ENCODE measurements at places on chromosomes 7 and 10.
A peak's percentile ranks its signal among the peaks of the same experiment; 100 is the strongest.

DNA sequence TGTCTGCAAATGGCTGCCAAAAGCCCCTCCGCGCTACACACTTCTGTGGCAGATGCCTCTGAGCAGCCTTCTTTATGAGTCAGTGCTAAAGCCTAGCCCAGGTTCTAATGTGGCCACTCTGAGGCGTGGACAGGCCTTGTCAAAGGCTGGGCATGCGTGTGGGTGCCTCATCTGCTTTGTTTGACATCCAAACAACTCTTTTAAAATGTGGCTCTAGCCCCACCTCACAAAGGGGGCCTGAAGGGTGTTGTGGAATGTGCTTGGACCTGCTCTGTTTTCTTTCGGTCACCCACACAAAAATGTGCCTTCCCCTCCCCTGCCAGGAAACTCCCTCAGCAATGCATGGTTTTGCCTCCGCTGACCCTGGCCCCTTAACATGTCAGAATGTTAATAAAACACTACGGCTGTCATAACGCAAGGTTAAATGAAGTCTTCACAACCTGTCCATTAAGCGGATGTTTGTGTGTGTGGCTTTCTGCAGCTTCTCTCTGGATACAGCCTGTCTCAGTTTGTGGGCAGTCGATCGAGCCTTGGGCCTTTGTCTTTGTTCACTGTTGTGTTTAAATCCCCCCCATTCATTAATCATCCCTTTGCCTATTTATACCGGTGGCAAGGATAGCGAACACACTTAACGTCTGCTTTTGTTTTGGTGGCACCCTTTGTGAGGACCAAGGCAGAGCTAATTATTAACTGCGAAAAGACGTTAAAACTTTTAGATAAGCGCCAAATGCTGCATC lies 718.9 kb downstream of the LRMDA start:
- DNase-seq, result peak; percentile 80

DNA sequence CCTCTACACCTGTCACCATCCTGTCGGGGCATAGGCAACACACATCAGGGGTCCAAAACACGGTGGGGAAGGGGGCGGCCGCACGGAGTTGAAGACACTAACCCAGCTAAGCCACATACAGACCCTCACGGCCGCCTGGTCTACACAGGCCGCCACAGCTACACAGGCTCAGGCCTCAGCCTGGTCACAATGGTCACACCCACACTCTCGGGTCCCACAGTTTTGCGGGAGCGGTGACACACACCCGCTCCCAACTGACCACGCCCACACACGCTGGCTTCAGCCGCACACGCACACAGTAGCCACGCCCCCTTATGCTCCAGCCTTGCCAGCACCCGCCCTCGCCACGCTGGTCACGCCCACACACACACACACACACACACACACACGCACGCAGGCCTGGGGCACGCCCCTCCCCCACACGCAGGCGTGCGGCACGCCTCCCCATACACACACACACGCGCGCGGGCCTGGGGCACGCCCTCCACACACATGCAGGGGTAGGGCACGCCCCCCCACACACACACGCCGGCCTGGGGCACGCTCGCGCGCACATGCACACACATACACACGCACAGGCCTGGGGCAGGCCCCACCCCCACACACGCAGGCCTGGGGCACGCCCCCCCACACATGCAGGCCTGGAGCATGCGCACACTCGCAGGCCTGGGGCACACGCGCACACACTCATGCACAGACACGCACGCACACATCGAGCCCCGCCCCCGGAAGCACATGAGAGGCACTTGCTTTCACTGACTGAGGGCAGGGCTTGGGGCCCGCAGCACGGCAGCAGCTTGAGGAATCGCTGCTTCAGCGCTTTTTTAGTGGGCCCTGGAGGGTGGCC lies 12.3 kb upstream of the OGA start:
- peak; percentile 86 for DNase-seq

GRCh38 chr10:119412244-119413092 lies 130.1 kb downstream of the RGS10 start:
- DNase-seq, result no peak

DNA sequence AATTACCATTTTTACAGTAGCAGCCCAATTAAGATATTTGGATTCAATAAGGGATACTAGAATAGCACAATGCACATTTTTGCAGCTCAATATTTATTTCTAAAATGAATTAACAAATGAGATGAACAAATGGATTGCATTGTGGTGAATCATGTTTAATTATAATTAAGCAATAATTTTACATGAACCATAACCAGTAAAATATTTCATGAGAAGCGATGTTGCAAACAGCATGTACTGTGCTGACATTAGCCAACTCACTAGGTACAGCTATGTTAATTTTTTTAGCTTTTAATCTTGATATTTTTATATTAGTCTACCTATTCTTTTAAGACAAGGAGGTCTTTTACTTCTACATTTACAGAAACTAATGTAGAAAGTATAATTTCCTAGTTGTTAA lies 399.1 kb upstream of the AKR1E2 start:
- DNase-seq, result no peak

GRCh38 chr10:16944986-16945385 lies 127.8 kb upstream of the RSU1 start:
- no peak for DNase-seq

- DNase-seq, result no peak
These were observed 659.6 kb upstream of the ANKRD30A start for GRCh38 chr10:36465604-36466379.

DNA sequence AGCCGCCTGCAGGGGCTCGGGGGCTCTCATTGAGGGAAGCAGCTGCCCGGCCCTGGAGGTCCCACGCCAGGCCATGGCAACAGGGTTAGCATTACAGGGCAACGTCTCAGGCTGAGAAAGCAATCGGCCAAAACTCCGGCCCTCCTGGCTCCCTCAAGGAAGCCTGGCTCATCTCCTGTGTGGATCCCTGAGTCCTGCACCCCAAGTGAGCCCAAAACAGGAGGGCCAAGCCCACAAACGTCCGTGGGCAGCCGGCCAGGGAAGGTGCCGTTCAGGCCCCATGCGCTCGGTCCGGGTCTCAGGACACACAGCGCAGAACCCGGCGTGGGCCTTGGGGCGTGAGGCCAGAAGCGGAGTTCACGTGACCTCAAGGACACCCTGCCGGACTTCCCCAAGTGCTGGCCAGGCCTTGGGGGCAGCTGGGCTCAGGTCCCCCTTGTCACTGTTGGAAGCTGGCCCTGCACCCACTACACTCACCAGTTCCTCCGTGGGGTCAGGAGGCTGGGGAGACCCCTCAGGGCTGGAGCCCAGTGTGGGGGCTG lies 8.0 kb upstream of the PWWP2B start:
- peak; percentile 3 for DNase-seq

DNA sequence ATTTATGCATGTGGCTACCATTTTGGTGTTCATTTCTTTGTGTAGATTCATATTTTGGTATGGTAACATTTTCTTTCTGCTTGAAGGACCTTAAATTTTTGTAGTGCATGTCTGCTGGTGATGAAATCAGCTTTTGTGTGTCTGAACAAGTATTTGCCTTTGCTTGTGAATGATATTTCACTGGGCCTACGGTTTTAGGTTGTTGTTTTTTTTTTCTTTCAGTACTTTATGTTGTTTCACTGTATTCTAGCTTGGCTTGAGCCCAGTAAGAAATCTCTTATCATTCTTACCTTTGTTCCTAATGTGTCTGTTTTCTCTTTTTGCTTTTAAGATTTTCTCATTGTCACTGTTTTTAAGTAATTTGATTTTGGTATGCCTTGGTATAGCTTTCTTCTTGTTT lies 31.9 kb downstream of the SAMD8 start:
- DNase-seq, result no peak

GRCh38 chr7:256461-256940 lies 33.5 kb upstream of the FOXL3 start:
- DNase-seq, result no peak

- DNase-seq, result no peak
These were observed 143.8 kb downstream of the TPST1 start for GRCh38 chr7:66348959-66349358.

DNA sequence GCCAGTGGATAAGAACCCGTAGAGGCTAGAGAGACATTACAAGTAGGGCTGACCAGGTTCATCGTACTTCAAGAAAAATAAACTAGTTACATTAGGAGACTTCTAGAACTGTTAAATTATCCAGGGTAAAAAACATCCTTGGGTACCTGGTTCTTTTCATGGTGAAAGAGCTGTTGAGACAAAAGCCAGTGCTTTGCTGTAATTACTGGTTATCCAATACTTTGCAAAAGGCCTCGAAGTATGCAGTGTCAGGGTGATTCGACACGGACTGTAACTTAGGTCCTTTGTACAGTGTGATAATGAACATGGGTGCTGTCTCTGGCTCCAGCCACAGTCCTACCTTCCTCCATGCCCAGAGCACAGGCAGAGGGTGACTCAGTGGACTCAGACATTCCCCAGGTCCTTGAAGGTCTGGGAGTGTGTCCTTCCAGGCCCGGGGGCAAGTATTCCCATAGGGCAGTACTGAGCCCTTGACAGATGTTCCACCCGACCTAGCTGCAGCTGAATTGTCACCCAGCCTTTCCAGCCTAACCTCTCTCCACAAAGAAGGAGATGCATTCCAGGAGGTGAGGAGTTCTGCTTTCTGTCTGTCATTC lies 123.6 kb upstream of the TMEM72 start:
- DNase-seq, result no peak

- DNase-seq, result no peak
These were observed 32.3 kb downstream of the ORC5 start for GRCh38 chr7:104175361-104175984.

DNA sequence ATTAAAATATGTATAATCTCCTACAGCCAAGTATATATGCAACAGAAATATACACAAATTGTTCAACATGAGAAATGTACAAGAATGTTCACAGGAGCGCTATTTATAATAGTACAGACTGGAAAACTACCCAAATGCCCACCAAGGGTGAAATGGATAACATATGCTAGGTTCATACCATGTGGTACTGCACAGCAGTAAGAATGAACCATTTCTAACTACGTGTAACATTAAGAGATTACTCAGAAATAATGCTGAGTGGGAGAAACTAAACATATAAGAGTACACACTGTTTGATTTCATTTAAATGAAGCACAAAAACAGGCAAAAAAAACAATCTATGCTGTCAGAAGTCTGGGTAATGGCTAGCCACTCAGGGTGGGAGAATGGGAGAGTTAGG lies 45.8 kb downstream of the RNLS start:
- no peak for DNase-seq

GRCh38 chr7:155773531-155773930 lies 38.7 kb downstream of the SHH start:
- no peak for DNase-seq

DNA sequence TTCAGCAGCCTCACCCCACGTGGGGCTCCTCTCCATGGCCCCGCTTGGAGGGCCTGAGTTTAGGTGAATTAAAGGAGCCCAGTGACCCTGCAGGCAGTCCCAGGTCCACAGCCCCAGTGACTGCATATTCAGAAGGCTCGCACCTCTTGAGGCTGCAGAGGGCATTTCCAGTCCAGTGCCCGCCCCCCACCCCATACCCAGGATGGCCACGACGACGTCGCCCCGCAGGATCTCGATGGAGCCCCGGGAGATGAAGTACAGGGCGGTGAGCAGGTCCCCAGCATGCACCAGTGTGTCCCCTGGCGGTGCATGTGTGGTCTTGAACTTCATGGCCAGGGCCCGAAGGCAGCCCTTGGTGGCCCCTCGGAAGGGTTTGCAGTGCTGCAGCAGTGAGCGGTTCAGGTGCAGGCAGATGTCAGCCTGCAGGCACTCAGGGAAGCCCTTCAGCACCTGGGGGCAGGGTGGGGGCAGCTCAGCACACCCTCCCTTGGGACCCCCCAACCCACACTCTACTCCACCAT lies 28.1 kb downstream of the KCNH2 start:
- no peak for DNase-seq

DNA sequence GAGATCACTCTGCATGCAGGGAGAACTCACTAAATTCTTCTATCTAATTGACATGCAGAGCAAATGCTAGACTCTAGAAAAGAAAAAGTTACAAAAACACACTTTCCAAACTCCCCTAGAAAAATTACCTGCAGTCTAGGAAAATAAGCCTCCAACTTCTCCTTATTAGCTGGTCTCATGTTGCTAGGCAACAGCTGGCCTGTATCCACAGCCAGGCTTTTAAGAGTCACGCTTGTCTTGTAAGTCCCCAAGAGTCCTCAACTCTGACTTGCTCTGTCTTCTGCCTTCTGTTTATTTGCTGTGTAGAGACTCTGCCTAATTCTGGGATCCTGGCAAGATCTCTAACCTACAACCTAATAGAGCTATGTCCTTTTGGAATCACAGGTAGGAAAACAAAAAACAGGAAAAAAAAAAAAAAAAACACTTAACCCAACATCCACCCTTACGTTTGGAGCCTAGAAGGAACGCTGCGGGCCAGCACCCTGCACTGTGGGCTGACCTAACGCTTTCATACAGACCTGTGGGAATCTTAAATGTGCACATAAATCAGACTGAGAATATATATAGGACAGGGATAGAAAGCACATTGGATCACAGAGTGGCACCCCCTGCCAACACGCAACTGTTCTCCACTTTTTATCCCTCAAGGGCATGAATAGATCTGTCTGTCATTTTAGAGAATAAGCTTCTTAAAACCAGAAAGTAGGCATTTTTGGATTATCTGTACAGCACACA lies 117.0 kb upstream of the PTPRZ1 start:
- peak; percentile 88 for DNase-seq

- no peak for DNase-seq
These were observed 51.5 kb upstream of the MYL10 start for GRCh38 chr7:101680406-101681145.

- no peak for DNase-seq
These were observed 186.9 kb downstream of the ELFN1 start for GRCh38 chr7:1856888-1857441.

GRCh38 chr7:46682836-46683624 lies 762.0 kb upstream of the IGFBP3 start:
- no peak for DNase-seq

DNA sequence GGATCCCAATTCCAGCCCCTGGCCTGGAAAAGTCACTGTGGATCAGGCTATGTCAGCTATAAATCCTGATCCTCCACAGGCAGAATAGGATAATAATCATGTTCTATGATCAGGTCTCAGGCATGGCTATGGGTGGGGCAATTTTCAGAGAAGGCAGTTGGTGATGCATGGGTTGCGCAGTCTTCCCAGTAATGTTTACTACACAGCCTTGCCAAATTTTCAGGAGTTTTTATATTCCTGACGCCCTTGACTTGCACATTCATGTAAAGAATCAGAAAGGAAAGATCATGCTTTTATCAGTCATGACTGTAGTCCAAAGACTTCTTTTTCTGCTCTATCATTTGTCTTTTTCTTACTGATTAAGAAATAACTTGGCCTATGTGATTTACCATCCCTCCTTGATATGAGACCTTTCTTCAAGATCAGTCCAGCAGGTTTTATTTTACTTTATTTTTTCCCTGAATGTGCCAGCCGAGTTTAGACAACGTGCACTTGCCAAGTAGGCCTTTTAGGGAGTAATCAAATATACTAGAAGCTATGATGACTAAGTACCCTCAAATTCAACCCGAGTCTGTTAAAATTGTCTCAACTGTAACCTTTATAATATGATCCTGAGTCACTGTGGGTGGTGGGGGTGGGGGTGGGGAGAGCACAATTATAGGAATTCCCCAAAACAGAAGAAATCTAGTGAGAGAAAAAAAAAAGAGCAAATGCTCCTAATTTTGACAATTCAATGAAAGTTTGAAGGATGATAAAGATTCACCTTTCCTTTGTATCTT lies 31.9 kb downstream of the ARL4A start:
- no peak for DNase-seq

GRCh38 chr10:28505359-28505959 lies 27.5 kb upstream of the WAC start:
- DNase-seq, result no peak

All from NCI-H69 (cell line).